ENCODE measurements at places on chromosomes 5 and 9.

- DNase-seq, result no peak
These were observed 48.3 kb upstream of the IL17B start for GRCh38 chr5:149427374-149427773.

DNA sequence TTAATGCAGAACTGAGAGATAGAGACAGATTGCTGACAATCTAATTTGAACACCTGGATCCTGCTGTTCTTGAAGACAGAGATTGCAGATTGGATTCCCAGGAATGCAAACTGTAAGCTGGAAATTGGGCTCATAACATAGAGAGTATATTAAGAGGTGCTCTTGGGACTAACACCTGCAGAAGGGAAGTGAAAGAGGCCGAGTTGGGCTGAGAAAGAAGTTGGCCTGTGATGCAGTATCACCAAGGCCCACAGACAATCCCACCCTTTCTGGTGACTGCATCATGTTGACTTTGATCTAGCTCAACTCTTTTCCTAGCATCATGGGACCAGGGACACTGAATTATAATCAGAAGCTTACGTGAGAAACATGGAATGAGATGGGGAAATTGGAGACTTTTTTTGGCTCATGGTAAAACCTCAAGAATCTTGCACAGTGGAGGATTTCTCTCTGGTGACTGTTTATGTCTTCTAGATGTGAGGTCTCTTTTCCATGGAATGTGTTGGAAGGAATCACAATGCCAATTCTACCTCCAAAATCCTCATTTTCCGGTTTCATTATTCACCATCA is 36.5 kb upstream of the NUDT12 start:
- no peak for DNase-seq

- DNase-seq, result no peak
These were observed 338.6 kb downstream of the TMEM38B start for GRCh38 chr9:106032978-106033377.

- DNase-seq, result peak; percentile 24
These were observed at the start of gene ARID3C for GRCh38 chr9:34628656-34629490. TSS of gene ARID3C (minus strand) at chr9:34629066. CDS start at chr9:34628014, 1,052 bp downstream.

DNA sequence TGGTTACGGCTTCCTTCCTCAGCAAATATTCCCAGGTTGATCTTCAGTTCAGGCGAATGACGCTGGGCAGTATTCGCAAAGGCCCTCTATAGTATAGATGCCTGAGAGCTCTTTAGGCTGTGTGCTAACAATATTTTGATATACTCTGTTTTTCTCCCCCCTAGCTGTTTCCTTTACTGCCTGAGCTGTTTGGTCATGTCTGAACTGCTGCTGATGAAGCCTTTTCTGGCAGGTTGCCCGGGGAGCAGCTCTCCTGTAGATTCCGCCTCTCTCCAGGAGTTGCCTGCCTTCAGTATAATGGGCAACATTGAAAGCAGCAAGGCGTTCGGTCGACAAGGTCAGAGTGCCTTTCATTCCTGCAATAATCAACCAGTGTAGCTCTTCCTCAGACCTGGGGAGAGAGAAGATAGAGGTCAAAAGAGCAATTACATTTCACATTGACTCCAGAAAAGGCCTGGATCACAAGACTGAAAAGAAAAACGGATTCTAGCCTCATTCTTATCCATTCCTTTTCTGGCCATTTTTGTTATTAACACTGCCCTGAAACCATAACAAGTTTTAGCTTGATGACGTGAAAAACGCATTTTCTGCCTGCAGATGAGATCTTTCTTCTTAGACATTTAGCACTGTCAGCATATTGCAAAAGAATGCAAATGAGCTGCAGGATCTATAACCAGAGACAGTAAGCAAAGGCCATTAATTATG is 60.1 kb upstream of the ZNF608 start:
- DNase-seq, result no peak

DNA sequence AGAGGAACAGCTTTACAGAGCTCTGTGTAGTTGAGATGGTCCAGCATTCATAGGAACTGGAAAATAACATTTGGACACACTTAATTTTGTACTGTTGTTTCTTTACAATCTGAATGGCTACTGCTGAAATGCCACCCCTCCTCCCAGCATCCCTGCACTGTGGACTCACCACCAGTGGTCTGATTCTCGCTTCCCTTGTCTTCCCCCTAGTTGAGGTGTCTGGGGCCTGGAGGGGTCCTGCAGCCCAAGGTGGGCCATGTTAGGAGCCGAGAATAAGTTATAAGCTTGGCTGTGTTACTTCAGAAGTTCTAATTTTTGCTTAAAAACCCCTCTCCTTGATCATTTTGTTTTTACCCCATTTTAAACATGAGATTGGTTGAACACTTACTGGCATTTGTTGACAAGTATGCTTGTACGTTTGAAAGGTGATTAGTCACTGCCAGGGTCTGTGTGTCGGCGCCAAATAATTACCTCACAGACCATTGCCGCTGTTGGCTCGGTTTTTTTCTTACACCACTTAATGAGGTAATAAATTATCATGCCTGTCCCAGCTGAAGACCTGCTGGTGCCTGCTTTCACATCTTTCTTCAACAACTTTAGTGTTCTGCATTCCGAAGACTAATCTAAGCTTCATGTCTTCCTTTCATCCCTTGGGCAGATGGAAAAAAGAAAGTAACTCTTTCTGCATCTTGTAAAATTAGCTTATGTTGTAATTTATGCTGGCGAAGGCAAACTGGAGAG is 65.8 kb downstream of the MCCC2 start:
- no peak for DNase-seq

DNA sequence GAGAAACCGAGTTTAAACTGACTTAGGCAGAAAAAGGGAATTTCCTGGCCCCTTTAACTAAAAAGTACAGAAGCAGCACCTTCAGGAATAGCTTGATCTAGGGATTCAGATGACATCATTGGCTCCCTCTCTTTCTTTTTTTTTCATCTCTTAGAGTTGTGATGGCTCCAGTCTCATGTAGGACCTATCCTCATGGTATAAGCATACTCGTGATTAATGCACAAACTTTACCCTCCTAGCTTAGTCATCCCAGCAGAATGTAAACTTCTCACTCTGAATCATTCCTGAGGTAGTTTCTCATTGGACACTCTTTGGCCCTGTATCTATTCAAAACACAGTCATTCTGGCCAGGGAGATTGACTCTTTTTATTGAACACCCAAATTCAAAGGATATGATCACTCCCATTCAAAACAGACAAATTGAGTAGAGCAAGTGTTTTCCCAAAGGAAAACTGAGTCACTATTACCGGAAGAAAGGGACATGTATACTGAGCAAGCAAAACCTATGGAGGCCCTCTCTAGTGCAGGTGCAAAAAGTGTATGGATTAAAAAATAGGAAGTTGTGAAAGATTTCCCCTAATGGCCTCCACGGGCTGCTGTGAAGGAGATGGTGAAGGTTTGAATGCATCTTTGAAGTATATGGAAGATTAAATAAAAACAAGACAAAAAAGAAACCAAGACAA is 27.6 kb upstream of the SMIM23 start:
- no peak for DNase-seq

DNA sequence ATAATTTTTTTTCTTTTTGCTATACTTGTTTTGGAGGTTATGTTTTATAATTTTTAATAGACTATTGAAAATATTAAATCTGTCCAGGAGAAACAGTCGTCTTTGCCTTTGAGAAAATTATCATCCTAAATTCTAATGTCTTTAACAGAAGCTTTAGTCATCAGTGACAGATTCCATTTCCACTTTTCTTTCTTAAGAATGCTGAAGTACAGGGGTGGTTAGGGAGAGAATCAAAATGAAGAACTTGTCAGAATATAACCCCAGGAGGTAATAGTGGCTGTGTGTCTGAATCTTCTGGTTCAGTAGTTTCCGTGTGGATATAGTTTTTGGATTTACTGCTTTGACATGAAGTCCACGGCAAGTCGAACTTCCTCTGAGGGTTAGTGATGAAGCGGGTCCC is 111.8 kb downstream of the DAPK1 start:
- DNase-seq, result no peak

DNA sequence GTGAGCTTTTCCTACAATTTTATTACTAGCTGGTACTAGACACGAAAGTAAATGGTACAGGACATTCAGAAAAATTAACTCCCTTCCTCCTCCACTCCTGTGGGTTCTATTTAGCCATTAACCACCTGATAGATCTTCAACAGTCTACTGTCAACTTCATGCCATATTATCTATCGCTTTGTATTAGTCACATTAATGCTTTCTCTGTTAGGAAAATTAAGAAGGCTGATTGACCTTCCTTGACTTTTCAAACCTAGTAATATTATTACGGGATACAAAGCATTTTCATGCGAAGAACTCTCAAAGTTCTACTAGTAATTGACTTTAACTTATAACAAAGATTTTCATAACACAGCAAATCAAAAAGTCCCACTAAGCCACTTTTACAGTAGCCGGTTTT is 1.2 kb downstream of the TEX10 start:
- no peak for DNase-seq

DNA sequence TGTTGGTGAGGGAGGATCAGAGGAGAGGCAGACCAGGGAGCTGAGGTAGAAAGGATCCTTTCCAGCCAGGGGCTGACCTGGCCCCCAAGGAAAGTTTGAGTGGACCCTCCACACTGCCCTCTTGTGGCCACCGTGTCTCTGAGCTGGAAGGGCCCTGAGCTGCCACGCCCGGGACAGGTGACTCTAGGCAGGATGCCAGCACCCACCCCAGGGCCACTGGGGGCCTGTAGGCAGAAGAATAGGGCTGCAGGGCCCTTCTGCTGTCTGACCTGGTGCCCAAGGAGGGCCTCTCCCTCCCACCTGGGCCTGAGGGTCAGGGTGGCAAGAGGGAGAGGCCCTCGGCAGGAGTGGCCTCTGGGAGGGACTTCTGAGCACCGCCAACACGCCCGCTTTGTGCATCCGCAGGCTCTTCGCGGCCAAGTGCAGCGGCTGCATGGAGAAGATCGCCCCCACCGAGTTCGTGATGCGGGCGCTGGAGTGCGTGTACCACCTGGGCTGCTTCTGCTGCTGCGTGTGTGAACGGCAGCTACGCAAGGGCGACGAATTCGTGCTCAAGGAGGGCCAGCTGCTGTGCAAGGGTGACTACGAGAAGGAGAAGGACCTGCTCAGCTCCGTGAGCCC is 76.8 kb downstream of the LMX1B start:
- peak; percentile 47 for DNase-seq

DNA sequence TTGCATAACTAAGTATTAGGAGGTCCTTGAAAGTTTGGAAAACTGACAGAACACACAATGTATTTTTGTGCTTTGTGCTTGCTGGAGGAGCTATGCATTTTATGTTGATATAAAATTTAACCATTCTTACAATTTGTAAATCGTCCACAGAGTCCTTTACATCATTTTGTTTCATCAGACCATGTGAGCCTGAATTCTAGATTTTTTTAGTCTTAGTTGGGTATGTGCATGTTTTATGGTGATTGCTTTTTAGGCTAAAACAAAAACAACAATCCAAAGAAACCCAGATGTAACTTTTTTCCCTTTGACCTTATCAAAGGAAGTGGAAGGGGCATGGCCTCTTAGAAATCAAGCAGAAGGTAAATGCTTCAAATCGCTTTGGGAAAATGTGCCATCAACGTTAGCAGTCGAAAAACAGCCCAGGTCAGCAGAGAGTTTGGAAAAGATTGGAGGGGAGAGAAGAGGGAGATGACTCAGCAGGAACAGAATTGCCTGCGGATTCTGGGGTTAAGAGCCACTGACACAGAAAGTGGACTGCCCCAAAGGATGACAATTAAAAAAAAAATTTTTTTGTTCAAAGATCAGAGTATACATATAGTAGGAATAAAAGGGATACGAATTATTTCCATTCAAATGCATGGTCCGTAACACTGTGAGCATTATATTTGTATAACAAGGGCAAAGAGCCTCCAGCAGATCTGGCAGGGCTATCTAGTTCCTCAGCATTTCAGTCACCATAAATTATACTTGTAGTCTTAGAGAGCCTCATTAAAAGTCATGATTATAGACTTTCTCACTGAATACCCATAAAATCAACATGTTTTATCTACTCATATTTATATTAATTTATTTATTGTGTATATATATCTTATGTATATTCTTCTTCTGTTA is 253.5 kb upstream of the HAPLN1 start:
- no peak for DNase-seq

GRCh38 chr5:172569861-172570558 is 71.1 kb upstream of the NEURL1B start:
- DNase-seq, result no peak

DNA sequence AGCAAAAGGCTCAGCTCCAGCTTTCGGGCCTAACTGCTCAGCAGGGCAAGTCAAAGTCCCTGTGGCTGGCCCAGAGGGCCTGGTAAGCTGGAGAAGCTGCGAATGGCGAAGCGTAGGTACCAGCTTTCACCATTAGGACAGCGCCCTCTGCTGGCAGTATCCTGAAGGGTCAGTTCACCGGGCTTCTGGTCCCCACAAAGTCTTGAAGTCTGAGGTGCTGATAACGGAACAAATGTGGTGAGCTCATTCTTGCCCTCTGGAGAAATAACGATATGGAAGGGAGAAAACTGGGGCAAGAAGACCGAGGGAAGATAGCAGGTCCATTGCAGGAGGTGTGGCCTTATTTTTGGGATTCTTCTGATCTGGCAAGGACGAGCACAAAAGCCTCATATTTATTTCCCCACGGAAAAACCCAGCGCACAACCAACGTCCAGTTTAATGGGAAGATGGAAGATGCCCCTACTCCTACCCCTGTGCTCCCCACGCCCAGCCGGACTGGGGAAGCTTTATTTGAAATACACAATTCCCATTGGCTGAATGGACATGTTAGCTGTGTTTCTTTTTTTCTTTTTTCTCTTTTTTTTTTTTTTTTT is 7.2 kb downstream of the SOWAHA start:
- peak; percentile 90 for DNase-seq
